Aortic smooth muscle cell (primary cell): ENCODE measurements at places on chromosomes 11 and 22. TPM values are rescaled to one million over a fixed set of nuclear protein-coding genes. Genes with fewer than 3 reads are reported as not detected.

Gene TMPRSS4
- total RNA-seq, result under 0.01 TPM in 1 of 2 replicates, not detected in the other

Gene PARVA
- 25.0 and 36.1 TPM in 2 replicates for total RNA-seq

Gene BCL2L13
- total RNA-seq, result 56.5 and 58.9 TPM in 2 replicates

Gene C11orf16
- total RNA-seq, result not detected in 2 replicates

Gene YPEL4
- 0.79 and 1.4 TPM in 2 replicates for total RNA-seq

Gene C1QTNF5
- total RNA-seq, result 22.6 and 35.6 TPM in 2 replicates

Gene DLAT
- total RNA-seq, result 34.5 and 35.3 TPM in 2 replicates

Gene ASCL3
- total RNA-seq, result not detected in 2 replicates

Gene KCNJ1
- 0.06 TPM in 1 of 2 replicates, not detected in the other for total RNA-seq

Gene IGLL1
- not detected in 2 replicates for total RNA-seq

Gene OR56A1
- not detected in 2 replicates for total RNA-seq

Gene ME3
- total RNA-seq, result 57.3 and 64.6 TPM in 2 replicates

Gene SLC15A3
- total RNA-seq, result 7.5 and 9.1 TPM in 2 replicates

Gene INSC
- 1.1 and 1.6 TPM in 2 replicates for total RNA-seq

Gene FGF4
- total RNA-seq, result not detected in 2 replicates

Gene KLHL22
- 30.0 and 31.8 TPM in 2 replicates for total RNA-seq

Gene SPI1
- total RNA-seq, result not detected in 2 replicates

Gene PDGFD
- total RNA-seq, result 1.3 and 2.2 TPM in 2 replicates

Gene SMTNL1
- total RNA-seq, result not detected in 2 replicates

Gene DRICH1
- 0.31 TPM in 1 of 2 replicates, not detected in the other for total RNA-seq

Gene LRRN4CL
- 3.3 and 3.4 TPM in 2 replicates for total RNA-seq

Gene SMIM35
- total RNA-seq, result not detected in 2 replicates

Gene PRSS23
- 574 and 779 TPM in 2 replicates for total RNA-seq

Gene RAB39A
- not detected in 2 replicates for total RNA-seq

Gene TRIOBP
- 114 and 150 TPM in 2 replicates for total RNA-seq
